ENCODE measurements at places on chromosomes 5 and 9.

DNA sequence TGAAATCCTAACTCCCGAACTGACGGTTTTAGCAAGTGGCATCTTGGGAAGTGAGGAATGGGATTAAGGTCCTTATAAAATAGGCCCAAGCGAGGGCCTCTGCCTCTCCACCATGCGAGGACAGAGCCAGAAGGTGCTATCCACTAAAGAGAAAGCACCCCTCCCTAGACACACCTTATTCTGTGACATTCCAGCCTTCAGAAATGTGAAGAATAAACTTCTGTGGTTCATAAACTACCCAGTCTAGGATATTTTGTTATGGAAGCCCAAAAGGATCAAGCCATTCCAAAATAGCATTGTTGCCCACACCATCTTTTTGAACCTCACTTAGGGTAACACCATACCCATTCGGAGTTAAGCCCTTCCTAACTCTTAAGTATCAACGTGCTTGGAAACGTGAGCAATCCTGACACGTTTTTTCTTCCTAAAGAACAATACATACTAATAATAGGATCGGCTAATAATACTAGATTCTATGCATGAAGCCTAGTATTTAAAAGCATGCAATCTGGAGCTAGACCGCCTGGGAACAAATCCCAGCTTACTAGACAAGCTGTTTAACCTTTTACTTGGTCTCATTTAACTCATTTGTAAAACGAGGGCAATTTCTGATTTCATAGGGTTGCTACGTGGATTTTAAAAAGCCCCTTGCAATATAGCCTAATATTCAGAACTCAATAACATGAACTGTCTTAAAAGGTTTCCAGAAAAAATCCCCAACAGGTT, 1.1 kb upstream of the SMC2 start:
- DNase-seq, result peak; percentile 10

DNA sequence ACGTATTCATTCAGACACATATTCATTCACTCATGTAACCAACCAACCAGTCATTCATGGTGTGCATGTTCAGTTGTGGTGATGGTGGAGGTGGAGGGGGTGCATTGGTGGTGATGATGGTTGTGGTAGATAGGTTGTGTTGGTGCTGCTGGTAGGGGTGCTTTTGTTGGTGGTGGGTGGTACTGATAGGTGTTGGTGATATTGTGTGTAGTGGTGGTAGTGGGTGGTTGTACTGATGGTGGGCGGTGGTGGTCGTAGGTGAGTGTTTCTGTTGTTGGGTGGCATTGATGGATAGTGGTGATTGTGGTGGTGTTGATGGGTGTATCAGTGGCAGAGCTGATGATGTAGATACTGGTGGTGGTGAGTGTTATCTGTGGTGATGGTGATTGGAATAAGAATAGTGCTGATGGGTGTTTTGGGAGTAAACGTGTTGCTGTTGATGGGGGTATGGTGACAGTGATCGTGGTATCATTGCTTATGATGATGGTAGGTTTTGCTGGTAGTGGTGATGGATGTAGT, 59.8 kb upstream of the SHB start:
- DNase-seq, result no peak

- no peak for DNase-seq
Observed at GRCh38 chr5:149007174-149007573, 55.7 kb downstream of the SH3TC2 start.

DNA sequence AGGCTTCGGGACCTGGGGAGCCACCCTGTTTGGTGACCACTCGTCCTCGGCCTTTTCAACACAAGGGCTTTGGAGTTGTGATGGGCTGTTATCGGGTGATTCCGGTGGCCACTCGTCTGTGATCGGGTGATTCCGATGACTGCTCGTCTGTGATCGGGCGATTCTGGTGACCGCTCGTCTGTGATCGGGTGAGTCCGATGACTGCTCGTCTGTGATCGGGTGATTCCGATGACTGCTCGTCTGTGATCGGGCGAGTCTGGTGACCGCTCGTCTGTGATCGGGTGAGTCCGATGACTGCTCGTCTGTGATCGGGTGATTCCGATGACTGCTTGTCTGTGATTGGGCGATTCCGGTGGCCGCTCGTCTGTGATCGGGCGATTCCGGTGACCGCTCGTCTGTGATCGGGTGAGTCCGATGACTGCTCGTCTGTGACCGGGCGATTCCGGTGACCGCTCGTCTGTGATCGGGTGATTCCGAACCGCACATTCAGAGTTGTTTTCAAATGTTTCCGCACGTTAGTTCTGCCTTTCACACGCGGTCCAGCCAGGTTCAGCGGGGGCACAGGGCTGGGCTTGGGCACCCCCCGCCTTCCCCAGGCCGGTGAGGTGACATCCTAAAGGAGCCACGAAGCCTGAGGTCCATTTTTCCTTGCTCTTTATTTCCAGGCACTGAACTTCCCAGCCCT, 30.3 kb downstream of the TPPP start:
- DNase-seq, result no peak

DNA sequence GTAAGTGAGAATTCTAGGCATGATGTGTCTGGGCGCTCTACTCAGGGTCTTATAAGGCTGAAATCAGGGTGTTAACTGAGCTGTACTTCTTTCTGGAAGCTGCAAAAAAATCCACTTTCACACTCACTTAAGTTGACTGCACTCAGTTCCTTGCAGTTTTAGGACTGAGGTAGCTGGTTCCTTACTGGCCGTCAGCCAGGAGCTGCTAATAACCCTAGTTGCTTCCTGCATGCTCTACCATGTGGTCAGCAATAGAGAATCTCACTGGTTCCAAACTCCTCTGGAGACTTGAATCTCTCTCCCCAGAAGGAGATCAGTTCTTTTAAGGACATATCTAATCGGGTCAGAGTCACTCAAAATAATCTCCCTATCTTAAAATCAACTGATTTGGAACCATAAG, 911.2 kb downstream of the EFNA5 start:
- DNase-seq, result no peak

DNA sequence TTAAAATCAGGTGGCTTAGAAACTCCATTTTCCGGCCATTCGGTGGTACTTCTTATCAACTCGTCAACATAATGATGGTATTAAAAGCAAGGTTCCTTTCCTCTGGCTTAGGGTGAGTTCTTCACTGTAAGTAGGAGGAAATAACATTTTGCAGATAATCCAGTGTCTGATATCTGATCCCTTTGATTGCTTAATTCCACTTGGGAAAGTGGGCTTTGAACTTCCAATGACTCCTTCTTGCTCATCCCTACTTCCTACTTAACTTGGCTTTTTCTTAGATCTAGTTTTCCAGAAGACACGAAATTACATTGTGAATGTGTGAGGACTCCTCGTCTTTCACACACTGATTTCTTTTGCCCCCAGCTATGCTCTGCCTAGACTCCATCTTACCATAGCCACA, 31.5 kb downstream of the DDX31 start:
- no peak for DNase-seq

DNA sequence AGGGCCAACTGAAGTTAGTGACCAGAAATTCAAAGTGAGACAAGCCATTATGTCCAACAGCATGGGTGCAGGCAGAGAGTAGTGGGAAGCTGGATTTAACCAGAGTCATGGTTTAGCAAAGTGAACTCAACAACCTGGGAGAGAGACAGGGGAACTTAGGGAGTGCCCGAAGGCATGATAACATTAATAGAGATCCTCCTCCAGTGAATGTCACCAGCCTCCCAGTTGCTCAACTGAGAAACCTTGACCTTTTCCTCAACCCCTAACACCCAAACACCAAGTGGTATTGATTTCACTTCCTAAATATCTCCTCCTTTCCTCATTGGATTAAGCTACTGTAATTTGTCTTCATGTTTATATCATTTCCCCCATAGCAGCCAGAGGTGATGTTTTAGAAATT, 42.6 kb downstream of the HMGCS1 start:
- DNase-seq, result no peak
